COLO829 (cell line): ENCODE measurements at places on chromosomes 4 and X.

GRCh38 chrX:13064599-13065143 is 20.3 kb upstream of the FAM9C start:
- no peak for DNase-seq

GRCh38 chrX:39212456-39212855 is 411.2 kb downstream of the MID1IP1 start:
- no peak for DNase-seq

- DNase-seq = no peak
Observed at GRCh38 chrX:16516232-16516876, 133.6 kb upstream of the S100G start.

DNA sequence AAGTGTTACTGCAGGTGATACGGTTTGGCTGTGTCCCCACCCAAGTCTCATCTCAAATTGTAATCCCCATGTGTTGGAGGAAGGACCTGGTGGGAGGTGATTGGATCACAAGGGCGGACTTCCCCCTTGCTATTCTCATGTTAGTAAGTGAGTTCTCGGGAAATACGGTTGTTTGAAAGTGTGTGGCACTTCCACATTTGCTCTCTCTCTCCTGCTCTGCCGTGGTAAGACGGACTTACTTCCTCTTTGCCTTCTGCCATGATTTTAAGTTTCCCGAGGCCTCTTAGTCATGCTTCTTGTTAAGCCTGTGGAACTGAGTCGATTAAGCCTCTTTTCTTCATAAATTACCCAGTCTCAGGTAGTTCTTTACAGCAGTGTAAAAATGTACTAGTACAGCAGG is 65.2 kb upstream of the SLC7A11 start:
- DNase-seq = no peak

DNA sequence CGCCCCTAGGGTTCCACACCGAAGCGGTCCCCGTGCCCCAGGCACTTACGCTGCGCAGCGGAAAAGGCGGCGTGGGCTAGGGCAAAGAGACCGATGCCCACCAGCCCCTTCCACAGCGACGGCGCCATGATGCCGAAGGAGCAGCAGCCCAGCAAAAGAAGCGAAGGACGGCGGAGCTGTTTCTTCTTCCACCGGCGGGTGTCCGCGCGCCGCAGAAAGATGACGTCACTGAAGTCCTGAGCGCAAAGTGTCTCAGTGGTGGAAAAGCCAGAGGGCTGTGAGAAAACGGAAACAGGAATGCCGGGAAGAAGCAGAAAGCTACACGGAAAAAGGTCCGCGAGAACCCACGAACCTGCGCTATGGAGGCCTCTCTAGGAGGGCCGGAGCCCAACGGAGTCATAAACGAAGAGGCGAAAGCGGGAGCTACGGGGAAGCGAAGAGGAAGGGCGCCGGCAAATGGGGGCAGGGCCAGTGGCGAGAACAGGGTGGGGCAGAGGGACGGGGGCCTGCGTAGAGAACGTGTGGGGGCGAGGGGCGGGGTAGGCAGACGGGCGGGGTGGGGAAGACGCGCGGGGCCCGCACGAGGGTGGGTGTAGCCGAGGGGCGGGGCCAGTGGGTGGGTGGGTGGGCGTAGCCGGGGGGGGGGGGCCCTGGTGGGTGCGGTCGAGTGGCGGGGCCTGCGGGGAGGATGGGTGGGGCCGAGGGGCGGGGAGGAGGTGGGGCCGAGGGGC is at the start of gene MMGT1:
TSS of gene MMGT1 (minus strand) at position 441 of the 731 bp plus-strand sequence. CDS start at position 128, 313 bp downstream.
- peak; percentile 87 for DNase-seq

GRCh38 chrX:15469613-15470012 is 23.5 kb downstream of the PIR start:
- DNase-seq = no peak

GRCh38 chrX:150507251-150507856 is 61.1 kb upstream of the MTM1 start:
- no peak for DNase-seq

GRCh38 chr4:122218762-122219161 is 66.6 kb downstream of the BLTP1 start:
- DNase-seq = no peak

DNA sequence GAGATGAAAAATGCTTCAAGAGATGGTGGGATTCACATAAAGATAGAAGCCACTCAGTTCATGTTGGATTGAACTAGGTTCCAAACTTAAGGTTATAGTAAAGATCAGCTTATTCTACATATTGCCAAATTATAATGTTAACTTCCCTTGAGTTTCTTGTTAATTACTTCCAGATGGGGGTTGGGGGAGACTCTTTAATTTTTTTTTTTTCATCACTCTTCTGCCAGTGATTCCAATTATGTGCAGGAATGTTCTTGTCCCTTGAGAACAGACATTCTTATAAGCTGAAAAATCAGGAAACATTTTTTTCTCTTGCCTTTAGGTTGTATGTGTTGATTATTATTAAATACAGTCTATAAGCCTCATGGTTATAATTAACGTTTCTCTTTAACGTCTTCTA is 30.0 kb downstream of the MND1 start:
- DNase-seq = no peak

- DNase-seq = no peak
Observed at GRCh38 chr4:127634181-127634580, 1.4 kb downstream of the INTU start.

DNA sequence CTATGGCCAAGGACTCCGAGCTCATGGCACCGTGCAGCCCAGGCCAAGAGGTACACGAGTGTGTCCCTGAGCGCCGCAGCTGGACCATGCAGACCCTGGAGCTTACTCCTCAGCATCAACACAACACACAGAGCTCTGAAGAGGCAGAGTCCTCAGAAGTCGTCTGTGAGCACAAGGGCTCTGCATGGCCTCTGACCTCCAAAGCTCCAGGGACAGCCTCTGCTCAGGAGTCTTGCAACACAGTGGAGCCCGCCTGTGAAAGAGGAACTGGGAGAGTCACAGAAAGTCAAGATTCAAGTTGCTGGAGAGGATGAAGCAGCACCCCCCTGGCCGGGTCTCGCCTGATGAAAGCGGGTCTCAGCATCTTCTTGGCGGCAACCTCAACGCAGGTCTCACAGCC is 2.9 kb downstream of the LRPAP1 start:
- DNase-seq = no peak

GRCh38 chr4:169236078-169236477 is 34.7 kb downstream of the SH3RF1 start:
- no peak for DNase-seq

DNA sequence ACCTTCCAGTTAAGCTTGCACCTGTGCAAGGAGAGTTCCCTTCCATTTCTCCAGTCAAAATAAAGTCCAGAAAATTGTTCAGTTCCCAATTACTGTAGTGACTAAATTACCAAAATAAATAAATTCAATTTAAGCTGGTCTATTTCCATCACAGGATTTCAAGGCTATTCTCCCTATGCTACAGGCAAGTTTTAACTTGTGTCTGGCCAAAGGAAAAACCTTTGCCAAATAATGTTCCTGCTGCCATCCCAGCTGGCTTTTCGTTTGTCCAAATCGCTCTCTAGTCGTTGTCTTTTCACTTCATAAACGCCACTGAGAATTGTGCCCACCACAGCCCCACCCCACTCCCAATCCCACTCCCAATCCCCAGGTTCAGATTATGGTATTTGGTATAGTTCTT is 2.4 kb downstream of the KCTD8 start:
- DNase-seq = no peak

DNA sequence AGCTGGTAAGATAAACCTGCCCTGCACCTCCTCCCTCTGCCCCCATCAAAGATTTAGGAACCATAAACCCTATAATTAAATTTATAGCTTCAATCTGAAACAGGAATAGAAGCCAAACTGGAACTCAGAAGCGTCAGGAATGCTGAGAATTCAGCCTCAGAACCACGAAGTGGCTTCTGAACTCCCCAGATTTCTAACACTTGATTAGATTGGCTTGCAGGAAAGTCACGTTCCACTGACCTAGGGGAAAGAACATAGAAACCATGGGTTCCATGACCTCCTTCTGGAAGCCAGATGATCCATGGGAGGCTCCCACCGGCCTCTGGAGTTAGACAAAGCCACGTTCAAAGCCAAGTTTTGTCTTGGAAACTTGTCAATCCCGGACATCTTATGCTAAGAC is 356.5 kb downstream of the MID1IP1 start:
- no peak for DNase-seq

DNA sequence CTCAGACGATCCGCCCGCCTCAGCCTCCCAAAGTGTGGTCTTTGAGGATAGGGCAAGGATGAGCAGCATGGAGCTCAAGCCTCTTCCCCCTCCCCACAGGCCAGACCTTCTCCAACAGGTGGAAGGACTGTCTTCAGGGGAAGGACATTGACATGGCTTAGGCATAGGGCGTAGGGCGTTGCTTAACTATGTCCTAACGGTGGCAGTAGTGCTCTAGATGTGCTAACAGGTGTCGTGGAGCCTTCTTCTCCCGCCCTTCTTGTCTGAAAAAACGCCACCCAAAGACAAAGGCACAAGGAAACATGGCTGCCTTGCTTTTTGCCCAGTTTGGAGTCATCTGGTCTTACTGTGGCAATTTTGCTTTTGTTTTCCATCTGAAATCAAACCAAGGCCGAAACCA is 219.8 kb downstream of the OR13H1 start:
- no peak for DNase-seq

DNA sequence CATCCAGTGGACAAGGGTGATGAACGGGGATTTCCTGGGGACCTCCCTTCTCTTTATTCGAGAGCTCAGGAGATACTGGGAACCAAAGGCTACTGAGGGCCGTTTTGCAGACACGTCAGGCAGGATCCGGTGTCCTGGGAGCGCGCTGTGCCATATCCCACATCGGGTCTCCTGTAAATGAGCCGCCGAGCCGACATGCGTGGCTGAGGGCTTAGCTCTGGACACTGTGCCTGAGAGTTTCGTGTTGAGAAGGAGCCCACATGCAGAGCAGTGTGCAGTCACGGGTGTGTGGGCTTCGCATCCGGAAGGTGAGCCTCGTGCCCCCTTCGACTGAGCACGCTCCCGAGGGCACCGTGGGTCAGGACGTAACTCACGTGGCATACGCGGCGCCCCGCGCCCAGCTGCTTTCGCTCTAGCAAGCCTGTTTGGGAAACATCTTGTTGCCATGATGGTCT is 28.5 kb upstream of the HGFAC start:
- no peak for DNase-seq

GRCh38 chr4:2733844-2734574 is 22.1 kb downstream of the TNIP2 start:
- DNase-seq = no peak

DNA sequence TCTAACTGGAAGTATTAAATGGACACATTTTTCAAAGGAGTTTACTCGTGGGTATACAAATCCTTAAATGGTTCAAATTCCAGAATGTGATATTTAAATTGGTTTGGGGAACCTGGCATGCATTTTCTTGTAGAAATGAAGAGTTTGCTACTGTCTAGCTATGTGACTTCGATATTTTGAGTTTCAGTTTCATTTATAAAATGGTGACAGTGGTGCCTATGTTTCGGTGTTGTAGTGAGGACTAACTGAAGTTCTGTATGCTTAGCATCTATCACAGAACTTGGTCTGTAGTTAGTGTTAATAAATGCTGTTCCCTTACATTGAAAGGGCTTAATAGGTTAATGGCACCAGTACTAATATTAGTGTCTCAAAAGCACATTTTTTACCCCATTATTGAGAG is 29.4 kb downstream of the TRPC5 start:
- no peak for DNase-seq

DNA sequence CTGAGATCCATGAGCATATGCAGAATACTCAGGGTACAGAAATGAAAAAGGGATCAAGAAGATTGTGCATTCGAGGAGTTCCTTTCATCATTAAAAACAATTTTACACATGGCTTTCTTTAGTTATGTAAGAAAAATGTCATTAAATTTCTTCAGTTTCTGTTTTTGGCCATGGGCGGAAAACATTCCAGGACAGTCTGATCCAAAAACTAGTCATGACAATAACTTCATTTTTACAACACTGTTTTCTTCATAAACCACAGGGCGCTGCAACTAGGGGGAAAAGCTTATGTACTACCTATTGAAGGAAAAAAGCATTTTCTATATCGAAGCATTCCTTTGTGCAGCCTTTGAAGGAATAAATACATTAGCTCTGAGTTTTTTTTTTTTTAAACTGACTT is 28.2 kb downstream of the IL13RA1 start:
- no peak for DNase-seq

DNA sequence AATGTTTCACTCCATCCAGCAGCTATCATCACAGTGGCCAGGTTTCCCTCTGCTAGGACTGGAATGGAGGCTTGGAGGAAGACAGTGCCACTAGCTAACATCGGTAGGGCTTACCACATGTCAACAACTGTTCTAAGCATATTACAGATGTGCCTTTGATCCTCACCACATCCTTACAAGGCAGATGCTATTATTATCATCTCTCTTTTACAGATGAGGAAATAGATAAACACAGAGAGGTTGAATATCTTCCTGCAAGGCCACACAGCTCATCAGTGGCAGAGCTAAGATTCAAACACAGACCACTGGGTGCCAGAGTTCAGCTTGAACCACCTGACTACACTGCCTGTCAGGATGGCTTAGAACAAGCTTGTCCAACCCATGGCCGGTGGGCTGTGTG is 47.4 kb downstream of the MAMLD1 start:
- DNase-seq = no peak

DNA sequence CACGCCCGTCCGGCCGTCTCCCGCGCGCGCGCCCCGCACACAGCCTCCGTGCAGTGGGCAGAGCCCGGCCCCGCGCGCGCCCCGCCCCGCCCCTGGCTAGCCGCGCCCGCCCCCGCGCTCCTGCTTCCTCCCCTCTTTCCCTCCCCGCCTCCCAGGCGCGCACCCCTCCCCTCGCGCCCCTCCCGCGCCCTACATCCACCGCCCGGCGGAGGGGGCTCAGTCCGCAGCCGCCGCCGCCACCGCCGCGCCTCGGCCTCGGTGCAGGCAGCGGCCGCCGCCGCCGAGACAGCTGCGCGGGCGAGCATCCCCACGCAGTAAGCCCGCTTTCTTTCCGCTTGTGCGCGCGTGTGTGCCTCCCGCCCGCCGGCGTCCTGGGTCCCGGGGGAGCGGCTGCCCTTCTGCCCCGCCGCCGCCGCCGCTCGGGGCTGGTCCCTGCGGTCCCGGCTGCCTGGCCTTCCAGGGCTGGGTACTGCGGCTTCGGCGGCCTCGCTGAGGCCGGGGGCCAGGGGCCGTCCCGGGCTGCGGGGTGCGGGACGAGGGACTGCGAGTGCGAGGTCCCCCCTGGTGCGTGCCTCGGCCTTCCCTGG is at the start of gene FHL1:
TSS of gene FHL1 (plus strand) at position 219 of the 587 bp plus-strand sequence.
- DNase-seq = no peak

GRCh38 chrX:46317163-46317562 is 228.1 kb downstream of the ZNF674 start:
- peak; percentile 19 for DNase-seq
